Esophagus squamous epithelium (tissue), 5 donors: ENCODE measurements at places on chromosomes 1 and 21. TPM values are rescaled to one million over a fixed set of nuclear protein-coding genes. Genes with fewer than 3 reads are reported as not detected.

Gene TTC13
- 14.3 TPM for total RNA-seq

Gene ANXA9
- 7.8 TPM for total RNA-seq

- DNase-seq, result no peak
Observed at GRCh38 chr1:84433258-84434080, 35.2 kb downstream of the DNASE2B start.

Gene PLA2G2F
- not detected for total RNA-seq

GRCh38 chr1:198889749-198890148 is 250.9 kb downstream of the PTPRC start:
- no peak for DNase-seq
